ENCODE measurements at places on chromosomes 3 and 15. TPM values are rescaled to one million over a fixed set of nuclear protein-coding genes. Genes with fewer than 3 reads are reported as not detected.

Gene MME
- polyA plus RNA-seq = 0.80 TPM

Gene IVD
- polyA plus RNA-seq = 53.2 TPM

Gene ITIH3
- 14.2 TPM for polyA plus RNA-seq

Gene GNAT1
- not detected for polyA plus RNA-seq

Gene STRC
- 0.30 TPM for polyA plus RNA-seq

Gene IQCF5
- not detected for polyA plus RNA-seq

Gene SEC61A1
- polyA plus RNA-seq = 217 TPM

Gene ADGRG7
- not detected for polyA plus RNA-seq

Gene MINAR1
- 0.19 TPM for polyA plus RNA-seq

- no peak for DNase-seq
Observed at GRCh38 chr3:129132097-129132866, 10.7 kb upstream of the RAB43 start.

- no peak for DNase-seq
Observed at GRCh38 chr3:11522398-11522715, 121.4 kb downstream of the VGLL4 start.

- no peak for DNase-seq
Observed at GRCh38 chr3:1979961-1980615, 118.6 kb upstream of the CNTN4 start.

DNA sequence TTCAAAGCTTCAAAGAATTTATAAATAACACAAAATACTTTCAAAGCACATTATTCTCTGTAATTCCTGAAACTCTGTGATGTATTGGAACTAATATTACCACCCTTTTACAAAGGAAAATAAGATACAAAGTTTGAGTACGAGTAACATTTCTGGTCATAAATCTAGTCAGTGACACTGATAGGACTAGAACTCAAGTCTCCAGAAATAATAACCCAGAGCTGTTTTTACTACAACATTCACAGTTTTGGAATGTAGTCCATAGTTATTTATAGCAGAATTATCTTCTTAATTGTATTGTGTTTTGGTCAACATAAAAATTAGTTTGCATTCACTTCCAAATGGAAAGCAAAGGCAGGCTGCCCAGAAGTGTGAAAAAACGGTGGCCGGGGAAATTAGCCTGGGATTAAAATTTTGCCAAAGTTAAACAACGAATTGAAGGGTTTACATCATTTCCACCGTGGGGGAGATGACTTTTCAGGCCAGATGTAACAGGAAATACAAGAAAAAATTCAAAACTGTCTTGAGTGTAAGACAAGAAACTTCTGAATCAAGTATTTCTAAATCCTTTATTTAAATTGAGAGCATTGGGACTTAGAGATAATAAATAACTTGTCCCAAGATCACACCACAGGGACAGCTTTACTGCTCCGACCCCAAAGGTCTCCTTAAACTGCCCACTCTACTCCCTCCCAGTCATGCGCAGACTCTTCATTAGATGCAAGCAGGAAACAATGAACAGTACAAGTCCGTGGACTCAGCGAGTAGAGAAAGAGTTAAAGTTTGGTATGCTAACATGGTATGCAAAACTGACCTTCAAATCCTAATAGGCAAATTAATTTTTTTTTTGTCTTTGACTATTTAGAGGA lies 74.3 kb upstream of the VGLL4 start:
- peak; percentile 34 for DNase-seq

- DNase-seq = no peak
Observed at GRCh38 chr3:31227131-31227562, 305.6 kb upstream of the STT3B start.

GRCh38 chr15:88652456-88653199 lies 13.8 kb downstream of the ISG20 start:
- no peak for DNase-seq

DNA sequence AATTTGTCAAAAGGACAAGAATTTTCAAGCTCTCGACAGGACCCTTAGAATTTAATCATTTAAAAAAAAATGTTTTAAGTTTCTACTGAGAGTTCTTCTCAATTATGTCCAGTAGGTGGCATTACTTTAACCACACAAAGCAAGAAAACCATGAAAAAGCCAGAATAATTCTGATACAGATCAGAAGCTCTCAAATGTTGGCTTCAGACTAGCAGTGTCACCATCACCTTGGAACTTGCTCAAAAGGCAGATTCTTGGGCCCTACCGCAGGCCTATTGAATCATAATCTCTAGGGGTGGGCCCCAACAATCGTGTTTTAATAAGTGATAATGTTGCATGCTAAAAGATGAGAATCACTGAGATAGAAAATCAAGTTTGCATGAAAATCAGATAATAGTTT lies 99.5 kb upstream of the KCNMB2 start:
- no peak for DNase-seq

GRCh38 chr3:89380016-89380415 lies 272.6 kb downstream of the EPHA3 start:
- no peak for DNase-seq

- DNase-seq = no peak
Observed at GRCh38 chr15:60363087-60363549, 34.7 kb downstream of the ANXA2 start.

DNA sequence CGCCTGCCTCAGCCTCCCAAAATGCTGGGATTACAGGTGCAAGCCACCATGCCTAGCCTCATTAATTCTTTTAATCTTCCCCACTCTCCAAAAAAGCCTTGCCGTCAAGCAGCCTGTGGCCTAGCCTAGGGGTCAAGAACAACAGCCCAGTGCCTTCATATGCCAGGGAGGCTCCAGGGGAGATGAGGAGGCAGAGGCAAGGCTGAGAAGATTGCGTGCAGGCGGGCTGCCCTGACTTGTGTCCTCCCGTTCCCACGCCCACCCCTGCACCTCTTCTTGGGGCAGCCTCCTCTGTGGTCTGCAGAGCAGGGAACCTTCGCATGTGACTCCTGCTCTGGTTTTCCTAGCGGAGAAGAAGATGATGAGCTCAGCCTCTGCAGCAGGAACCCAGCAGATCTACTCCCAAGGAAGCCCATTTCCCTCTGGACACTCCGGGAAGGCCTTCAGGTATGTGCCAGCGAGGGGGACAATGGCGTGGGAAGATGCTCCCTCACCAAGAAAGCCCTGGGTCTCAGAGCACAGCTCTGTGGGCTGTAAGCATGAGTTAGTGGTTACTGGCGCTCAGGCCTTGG lies 118.5 kb upstream of the ABHD17C start:
- no peak for DNase-seq

DNA sequence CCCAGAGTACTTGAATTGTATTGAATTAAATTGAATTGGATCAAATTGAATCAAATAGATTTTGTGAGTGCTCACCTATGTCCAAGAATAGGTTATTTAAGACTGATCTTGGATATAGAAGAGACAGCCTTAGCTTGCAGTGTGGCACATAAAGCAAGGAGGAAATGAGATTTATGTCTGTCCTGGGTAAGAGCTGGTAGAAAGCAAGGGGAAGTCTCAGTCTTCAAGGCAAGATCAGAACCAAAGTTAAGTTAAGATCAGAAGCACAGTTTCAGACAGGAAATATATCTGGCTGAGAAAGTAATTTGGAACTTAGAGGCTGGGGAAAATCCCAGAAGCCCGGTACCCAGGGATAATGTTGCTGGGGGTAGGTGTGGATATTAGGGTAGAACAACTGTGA lies 244.4 kb upstream of the ARPP21 start:
- DNase-seq = no peak

DNA sequence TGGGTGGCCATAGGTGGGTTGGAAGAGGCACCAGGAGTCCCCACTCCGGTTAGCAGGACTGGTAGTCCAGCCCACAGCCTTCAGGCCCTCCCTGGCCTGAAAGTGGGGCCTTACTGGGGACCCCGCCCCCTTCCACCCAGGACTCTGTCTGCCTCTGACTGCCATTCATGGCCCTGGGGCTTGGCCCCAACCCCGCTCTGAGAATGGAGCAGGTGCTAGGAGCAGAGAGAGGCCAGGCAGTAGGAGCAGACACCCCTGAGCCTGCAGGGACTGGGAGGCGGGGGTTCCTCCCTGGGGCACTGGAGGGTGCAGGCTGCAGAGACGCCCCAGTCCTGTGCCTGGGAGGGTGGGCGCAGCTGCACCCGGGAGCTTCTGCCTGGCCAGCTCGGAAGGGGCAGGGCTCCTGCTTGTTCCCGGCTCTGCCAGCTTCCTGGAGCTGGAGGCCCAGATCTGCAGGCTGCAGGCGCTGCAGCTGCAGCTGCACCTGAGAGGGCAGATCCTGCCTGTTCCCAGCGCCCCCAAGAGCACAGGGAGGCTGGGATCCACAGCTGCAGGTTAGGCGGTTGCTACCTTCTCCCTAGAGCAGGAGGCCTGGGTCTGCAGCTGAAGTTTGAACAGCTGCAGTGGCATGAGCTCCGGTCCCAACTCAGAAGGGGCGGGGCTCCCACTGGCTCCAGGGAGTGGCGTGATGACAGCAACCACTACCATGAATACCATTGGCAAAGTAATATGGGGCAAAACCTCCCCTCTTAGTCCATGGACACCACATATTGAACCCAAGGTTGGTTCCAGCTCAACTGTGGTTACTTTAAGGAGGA lies 194.7 kb downstream of the SQOR start:
- no peak for DNase-seq

DNA sequence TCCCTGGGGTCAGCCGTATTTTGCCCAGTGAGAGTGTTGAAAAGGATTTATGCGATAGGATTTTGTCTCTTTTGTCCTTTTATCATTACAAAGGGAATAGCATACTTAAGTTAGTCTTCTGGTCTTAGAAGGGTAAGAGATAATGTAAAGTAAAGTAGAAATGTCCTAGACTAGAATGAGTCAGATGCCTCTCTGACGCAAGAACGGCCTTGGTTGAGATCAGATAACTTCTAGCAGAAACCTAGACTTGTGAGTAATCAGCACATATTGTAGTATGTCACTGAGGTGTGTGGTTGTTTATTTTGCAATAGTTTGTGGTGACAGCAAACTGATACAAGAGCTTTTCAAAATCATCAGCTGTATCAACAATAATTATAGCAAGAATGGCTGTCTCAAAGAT lies 866.1 kb downstream of the NSUN3 start:
- no peak for DNase-seq

DNA sequence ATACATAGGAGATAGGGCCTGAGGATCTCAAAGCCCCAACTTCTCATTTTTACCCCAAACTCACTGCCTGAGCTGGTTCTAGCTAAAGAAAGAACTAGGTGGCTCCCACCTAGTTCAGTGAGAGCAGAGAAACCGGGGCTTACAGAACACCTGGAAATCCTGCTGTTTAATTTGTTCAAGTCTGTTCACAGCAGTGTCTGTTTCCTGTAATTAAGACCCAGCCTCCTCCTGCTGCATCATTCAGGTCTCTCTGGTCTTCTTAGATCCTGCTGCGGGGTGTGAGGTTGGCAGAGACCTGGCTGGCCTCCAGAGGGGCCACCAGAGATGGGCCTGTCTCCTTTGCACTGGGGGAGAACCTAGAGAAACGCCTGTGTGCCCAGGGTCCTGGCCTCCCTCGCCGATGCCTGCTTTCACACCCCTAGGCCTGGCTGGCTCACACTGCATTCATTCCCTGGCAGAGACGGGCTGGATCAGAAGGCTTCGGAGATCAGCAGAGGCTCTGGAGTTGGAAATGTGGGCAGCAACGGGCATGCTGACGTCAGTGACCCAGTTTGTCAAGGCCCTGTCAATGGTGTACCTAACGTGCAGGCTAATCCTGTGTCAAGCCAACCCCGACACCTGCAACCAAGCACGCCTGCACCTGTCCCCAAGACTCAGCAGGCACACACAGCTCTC lies 4.9 kb upstream of the CHRNA3 start:
- DNase-seq = no peak
